ENCODE measurements at places on chromosomes 5 and 9. TPM values are rescaled to one million over a fixed set of nuclear protein-coding genes. Genes with fewer than 3 reads are reported as not detected.

DNA sequence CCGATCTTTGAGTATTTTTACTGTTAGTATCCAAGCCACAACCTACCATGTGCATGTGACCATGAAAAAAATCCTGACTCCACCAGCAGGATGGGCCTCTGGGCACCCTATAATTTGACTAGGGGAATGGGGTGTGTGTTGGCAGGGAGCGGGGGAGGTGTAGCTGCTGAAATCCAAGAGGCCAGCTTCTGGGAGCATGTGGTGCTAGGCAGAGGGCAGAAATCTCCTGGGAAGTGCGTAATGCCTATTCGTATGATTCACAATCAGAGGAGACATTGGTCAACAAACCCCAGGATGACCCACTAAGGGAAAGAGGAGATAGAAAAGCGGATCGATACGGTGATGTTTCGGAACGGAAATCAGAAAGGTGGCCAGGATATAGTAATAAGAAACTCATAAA lies 149.9 kb downstream of the ARSB start:
- DNase-seq, result no peak

- DNase-seq, result no peak
Observed at GRCh38 chr5:175590471-175590881, 67.4 kb upstream of the HRH2 start.

- no peak for DNase-seq
Observed at GRCh38 chr9:121640076-121640475, 11.4 kb upstream of the DAB2IP start.

PCDHA1 gene
- not detected for total RNA-seq

GRCh38 chr5:135955525-135955924 lies 742 bp upstream of the LECT2 start:
- DNase-seq, result no peak

GRCh38 chr9:34590381-34591247 lies 1.1 kb upstream of the CNTFR start:
- peak; percentile 71 for DNase-seq

DNA sequence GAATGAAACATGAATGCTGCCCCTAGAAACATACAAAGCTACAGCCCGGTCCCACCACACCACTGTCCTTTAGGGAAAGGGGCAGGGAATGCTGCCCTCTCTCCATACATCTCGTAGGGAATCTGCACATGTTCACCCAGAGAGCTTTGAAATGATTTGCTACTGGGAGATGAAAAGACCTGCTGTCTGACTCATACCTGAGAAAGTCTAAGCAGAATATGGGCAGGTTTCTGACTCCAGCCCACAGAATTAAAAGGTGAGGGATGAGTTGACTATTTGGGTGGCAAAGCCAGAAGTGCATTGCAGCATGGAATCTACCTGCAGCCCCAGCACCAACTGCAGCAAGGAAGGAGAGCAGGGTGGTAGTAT lies 297.9 kb downstream of the TLE1 start:
- DNase-seq, result no peak

CTSV gene
- 0.23 TPM for total RNA-seq

LRRC70 gene
- total RNA-seq, result 15.4 TPM

GFI1B gene
- 3.8 TPM for total RNA-seq
